ENCODE measurements at places on chromosomes 4 and X. TPM values are rescaled to one million over a fixed set of nuclear protein-coding genes. Genes with fewer than 3 reads are reported as not detected.

SLC10A4 gene
- not detected for total RNA-seq

SUPT20HL1 gene
- not detected for total RNA-seq

GRCh38 chrX:154443992-154444754 is at the start of gene FAM50A:
Gene FAM50A (plus strand): TSS chrX:154444141. CDS start chrX:154444236, 95 bp downstream.
- H3K4me3 ChIP-seq = peak within 1 kb of the TSS; percentile 83
- peaks cover 15% of the 10 kb centered on the region for H3K4me1 ChIP-seq
- H3K27me3 ChIP-seq = no peaks in the 10 kb centered on the region
- DNase-seq = peak; percentile 55
- H3K36me3 ChIP-seq = no peaks in the 10 kb centered on the region
- H3K27ac ChIP-seq = peak within 1 kb of the TSS; percentile 91

GRCh38 chr4:961351-962230 is 11.8 kb downstream of the DGKQ start:
- H3K4me1 ChIP-seq = peaks cover 2% of the 10 kb centered on the region
- no peak overlapping the region for H3K4me3 ChIP-seq
- H3K27ac ChIP-seq = no peak overlapping the region

- H3K36me3 ChIP-seq = peaks cover 2% of the 10 kb centered on the region
- H3K27ac ChIP-seq = no peak overlapping the region
- H3K4me1 ChIP-seq = no peaks in the 10 kb centered on the region
- DNase-seq = no peak
- no peak overlapping the region for H3K4me3 ChIP-seq
Observed at GRCh38 chr4:146975527-146975926, 29.9 kb upstream of the TTC29 start.

Data from T-helper 17 cell (primary cell).